ENCODE measurements at places on chromosomes 2 and 18. TPM values are rescaled to one million over a fixed set of nuclear protein-coding genes. Genes with fewer than 3 reads are reported as not detected.

Gene MALL
- total RNA-seq, result not detected

Gene FASTKD2
- total RNA-seq, result 21.8 TPM

Gene TXNDC9
- 30.2 TPM for total RNA-seq

Gene NT5DC4
- total RNA-seq, result not detected

Gene DNER
- 0.98 TPM for total RNA-seq

Gene CRYBA2
- total RNA-seq, result not detected

Gene CYS1
- total RNA-seq, result 1.7 TPM

Gene NXPH2
- not detected for total RNA-seq

Gene CNDP1
- not detected for total RNA-seq

Gene SLC23A3
- 0.42 TPM for total RNA-seq

Gene CAVIN2
- total RNA-seq, result not detected

Gene KRTCAP3
- total RNA-seq, result 0.60 TPM

Gene ABCG8
- not detected for total RNA-seq

Gene KCNG3
- total RNA-seq, result 0.24 TPM

Gene KLHL29
- 3.7 TPM for total RNA-seq

Gene CYRIA
- total RNA-seq, result 0.53 TPM

Gene MOGAT1
- total RNA-seq, result not detected

Gene MAP3K19
- total RNA-seq, result not detected

Gene NTSR2
- total RNA-seq, result not detected

Gene AQP12B
- not detected for total RNA-seq

Gene REG3G
- total RNA-seq, result 1.1 TPM

Gene COL4A3
- not detected for total RNA-seq

Gene C2orf78
- total RNA-seq, result not detected

Gene ICOS
- total RNA-seq, result not detected

Gene HMSD
- total RNA-seq, result not detected

Data from A375 (cell line).